ENCODE measurements at places on chromosomes 6 and 20.
A peak's percentile ranks its signal among the peaks of the same experiment; 100 is the strongest.

- no peaks in the 10 kb centered on the region for H3K36me3 ChIP-seq
- DNase-seq: no peak
- no peaks in the 10 kb centered on the region for H3K4me1 ChIP-seq
- no peak overlapping the region for H3K4me3 ChIP-seq
These were observed 193.6 kb upstream of the SLC24A3 start for GRCh38 chr20:19018881-19019280.

- no peaks in the 10 kb centered on the region for H3K27me3 ChIP-seq
- no peak overlapping the region for H3K4me3 ChIP-seq
- H3K4me1 ChIP-seq: no peaks in the 10 kb centered on the region
- no peak for DNase-seq
- H3K36me3 ChIP-seq: no peaks in the 10 kb centered on the region
These were observed 654.1 kb downstream of the KIF16B start for GRCh38 chr20:15919118-15919517.

GRCh38 chr20:24027229-24027628 lies 38.6 kb upstream of the GGTLC1 start:
- peaks cover 24% of the 10 kb centered on the region for H3K4me1 ChIP-seq

DNA sequence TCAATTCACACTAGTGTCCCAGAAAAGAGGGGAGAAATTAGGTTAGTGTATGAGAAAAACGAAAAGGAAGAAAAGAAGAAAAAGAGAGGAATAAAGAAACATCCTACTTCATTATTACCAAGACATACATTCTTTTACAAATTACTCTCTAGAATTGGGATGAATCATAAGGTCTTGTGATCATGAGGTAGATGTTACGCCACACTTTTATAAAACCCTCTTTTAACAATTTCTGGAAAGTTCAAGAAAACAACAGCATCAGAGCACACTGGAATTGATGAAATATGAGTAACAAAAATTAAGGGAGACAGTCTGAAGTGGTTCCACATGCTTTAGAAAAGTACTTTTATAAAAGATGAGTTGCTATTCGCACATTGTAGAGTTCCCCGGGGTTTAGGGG lies 32.6 kb upstream of the NRSN1 start:
- H3K27me3 ChIP-seq: no peaks in the 10 kb centered on the region
- H3K4me3 ChIP-seq: no peak overlapping the region
- DNase-seq: no peak
- no peaks in the 10 kb centered on the region for H3K4me1 ChIP-seq
- no peaks in the 10 kb centered on the region for H3K36me3 ChIP-seq

DNA sequence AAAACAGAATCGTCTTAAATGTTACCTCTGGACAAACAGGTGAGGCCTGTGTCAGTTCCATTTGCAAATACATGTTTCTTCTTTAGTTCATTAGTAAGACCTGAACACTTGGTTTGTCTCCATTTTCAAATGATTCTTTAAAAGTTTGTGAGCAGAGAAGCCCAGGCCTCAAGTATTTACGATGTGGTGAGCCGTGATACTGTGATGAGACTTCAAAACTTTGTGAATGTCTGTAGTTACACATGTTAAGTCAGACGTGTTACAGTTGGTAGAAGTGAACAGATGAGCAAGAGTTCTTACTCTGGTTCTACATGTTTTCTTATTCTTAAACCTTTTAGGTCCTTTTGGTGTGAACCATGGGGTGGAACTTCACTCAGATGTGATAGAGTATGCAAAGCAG lies 8.5 kb downstream of the PCMTD2 start:
- DNase-seq: no peak
- no peak overlapping the region for H3K4me3 ChIP-seq
- H3K4me1 ChIP-seq: peaks cover 31% of the 10 kb centered on the region

- peak overlapping the region; percentile 90 for H3K27ac ChIP-seq
- peaks cover 89% of the 10 kb centered on the region for H3K4me1 ChIP-seq
- no peaks in the 10 kb centered on the region for H3K27me3 ChIP-seq
- H3K36me3 ChIP-seq: peaks cover 41% of the 10 kb centered on the region
- peak; percentile 85 for DNase-seq
These were observed 138.0 kb downstream of the NFATC2 start for GRCh38 chr20:51404297-51405060.

- DNase-seq: no peak
- H3K27me3 ChIP-seq: no peaks in the 10 kb centered on the region
- no peak overlapping the region for H3K27ac ChIP-seq
- H3K4me1 ChIP-seq: no peaks in the 10 kb centered on the region
These were observed 85.2 kb upstream of the ECI2 start for GRCh38 chr6:4220558-4220957.

DNA sequence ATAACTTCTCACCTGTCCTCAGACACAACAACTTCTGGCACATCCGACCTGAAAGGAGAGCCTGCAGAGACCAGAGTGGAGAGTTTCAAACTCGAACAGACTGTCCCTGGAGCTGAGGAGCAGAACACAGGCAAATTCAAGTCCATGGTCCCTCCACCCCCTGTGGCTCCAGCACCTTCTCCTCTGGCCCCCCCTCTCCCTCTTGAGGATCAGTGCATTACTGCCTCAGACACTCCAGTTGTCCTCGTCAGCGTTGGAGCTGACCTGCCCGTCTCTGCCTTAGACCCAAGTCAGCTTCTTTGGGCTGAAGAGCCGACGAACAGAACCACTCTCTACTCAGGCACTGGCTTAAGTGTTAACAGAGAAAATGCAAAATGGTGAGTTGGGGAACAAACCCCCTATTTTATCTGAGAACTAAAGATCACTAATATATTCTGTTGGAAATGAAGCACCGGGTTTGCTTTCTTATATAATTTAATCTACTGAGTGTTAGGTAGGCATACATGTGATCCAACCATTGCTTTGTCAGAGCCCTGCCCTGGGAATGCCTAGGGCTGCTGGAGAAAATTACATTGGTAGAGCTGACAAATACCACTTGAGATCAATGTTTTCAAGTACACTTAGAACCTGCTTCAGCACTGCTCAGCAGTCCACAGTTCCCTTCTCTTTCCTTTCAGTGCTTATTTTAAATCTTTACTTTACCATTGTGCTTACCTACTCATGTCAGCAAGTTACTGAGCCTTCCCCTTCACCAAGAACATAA lies 77.5 kb upstream of the LTV1 start:
- no peak for DNase-seq
- peaks cover 22% of the 10 kb centered on the region for H3K36me3 ChIP-seq
- H3K27ac ChIP-seq: no peak overlapping the region
- H3K4me3 ChIP-seq: no peak overlapping the region

- peaks cover 40% of the 10 kb centered on the region for H3K27me3 ChIP-seq
- no peak overlapping the region for H3K27ac ChIP-seq
- peaks cover 30% of the 10 kb centered on the region for H3K4me1 ChIP-seq
- peak overlapping the region; percentile 50 for H3K4me3 ChIP-seq
- DNase-seq: no peak
These were observed 41.5 kb upstream of the ZNFX1 start for GRCh38 chr20:49319208-49319809.

Measured in CD4-positive, alpha-beta T cell (primary cell).